ENCODE measurements at places on chromosomes 6 and 20. TPM values are rescaled to one million over a fixed set of nuclear protein-coding genes. Genes with fewer than 3 reads are reported as not detected.

DNA sequence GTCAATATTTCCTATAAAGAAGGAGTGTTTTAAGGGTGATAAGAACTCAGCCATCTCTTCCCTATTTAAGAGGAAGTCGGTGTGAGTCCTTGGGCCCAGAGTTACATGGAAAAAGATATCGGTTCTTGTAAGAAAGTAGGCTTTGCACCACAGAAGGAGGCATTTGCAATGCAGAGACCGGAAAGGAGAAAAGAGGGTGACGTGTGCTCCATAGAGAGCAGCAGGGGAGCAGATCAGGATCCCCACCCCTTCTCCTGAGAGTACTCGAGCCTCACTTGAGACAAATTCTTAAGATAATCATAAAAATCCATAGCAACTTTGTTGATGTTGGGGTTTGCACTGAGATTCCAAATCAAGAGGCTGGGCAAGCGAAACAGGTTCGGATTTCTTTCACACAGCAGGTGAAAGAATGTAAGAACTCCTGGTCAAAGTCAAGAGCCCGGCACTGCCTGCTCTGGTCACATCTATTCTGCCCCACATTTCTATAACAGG lies 27.8 kb downstream of the FOXA2 start:
- no peak for DNase-seq

- no peak for DNase-seq
These were observed 186.1 kb downstream of the TASP1 start for GRCh38 chr20:13452470-13453124.

FAXC gene
- polyA plus RNA-seq, result 4.3 TPM

GRCh38 chr6:42295181-42295580 lies 77.5 kb upstream of the MRPS10 start:
- DNase-seq, result no peak

GRCh38 chr6:6569811-6570164 lies 18.7 kb upstream of the LY86 start:
- no peak for DNase-seq

All from renal pelvis (tissue), 12 donors.